ENCODE measurements at places on chromosomes 2 and 18. TPM values are rescaled to one million over a fixed set of nuclear protein-coding genes. Genes with fewer than 3 reads are reported as not detected.

- no peak for DNase-seq
These were observed 77.0 kb upstream of the CERS6 start for GRCh38 chr2:168378960-168379669.

DNA sequence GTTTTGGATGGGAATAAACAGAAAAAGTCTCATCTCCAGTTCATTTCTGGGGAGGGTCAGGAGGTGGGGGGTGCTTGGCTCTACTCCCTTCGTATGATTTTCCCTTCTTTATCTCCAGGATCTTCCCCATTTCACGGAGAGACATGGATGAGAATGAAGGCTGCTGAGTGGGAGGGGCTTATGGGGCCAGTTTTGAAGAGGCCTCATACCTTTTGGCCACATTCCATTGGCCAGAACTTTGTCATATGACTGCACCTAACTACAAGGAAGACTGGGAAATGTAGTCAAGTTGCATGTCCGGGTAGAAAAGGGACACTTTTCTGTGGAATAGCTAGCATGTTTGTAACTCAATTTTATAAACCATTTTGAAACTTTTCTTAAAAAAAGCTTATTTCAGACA lies 117.6 kb downstream of the NEDD4L start:
- DNase-seq: peak; percentile 51

- DNase-seq: no peak
These were observed 548.4 kb upstream of the FSHR start for GRCh38 chr2:49702740-49703139.

GRCh38 chr2:225226441-225226840 lies 173.1 kb upstream of the NYAP2 start:
- DNase-seq: no peak

- no peak for DNase-seq
These were observed 100.9 kb downstream of the BAZ2B start for GRCh38 chr2:159515441-159515840.

GRCh38 chr2:80007777-80008503 lies 296.6 kb downstream of the LRRTM1 start:
- no peak for DNase-seq

- no peak for DNase-seq
These were observed 36.6 kb downstream of the SFT2D3 start for GRCh38 chr2:127737892-127738291.

DNA sequence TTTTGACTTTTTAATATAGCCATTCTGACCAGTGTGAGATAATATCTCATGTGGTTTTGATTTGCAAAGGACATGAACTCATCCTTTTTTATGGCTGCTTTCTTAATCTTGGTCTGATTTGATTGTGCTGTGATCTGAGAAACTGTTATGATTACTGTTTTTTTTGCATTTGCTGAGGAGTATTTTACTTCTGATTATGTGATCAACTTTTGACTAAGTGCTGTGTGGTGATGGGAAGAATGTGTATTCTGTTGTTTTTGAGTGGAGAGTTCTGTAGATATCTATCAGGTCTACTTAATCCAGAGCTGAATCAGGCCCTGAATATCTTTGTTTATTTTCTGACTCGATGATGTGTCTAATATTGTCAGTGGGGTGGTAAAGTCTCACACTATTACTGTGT lies 16.8 kb downstream of the SP140L start:
- DNase-seq: no peak

GRCh38 chr18:75364512-75365253 lies 62.8 kb downstream of the SMIM21 start:
- DNase-seq: peak; percentile 32

DNA sequence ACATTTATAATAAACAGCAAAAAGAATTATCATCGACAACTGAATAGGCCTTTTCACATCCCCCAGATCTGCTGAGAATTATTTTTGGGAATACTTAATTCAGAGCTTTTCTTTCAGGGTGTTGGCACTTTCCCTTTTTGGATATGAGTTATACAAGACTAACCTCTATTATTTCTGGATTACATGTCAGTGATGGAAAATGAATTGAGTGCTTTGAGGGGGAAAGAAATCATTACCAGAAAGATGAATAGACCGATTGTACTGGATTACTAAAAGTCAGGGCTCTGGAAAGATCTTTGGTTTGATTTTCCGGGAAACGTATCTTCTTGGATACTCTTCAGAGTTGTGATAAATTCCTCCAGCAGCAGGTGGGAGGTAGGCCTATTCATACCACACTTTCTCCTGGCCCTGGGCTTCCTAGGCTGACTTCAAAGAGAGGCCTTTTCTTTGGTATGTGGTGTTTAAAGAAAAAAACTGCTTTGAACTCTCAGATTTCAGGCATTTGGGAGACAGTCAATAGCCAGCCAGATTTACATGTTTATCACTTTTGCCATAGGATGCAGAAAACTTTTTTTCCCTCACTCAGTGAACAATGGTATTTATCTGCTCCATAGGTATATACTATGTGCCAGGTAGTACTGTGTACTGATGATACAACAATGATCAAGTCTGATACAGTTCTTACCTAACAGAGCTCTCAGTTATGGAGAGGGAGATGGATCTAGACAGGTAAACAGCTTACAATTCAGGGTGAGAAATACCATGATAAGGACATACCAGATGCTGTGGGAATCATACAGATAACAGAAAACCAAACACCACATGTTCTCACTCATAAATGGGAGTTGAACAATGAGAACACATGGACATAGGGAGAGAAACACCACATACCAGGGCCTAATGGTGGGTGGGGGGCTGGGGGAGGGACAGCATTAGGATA lies 63.3 kb upstream of the ACTR3 start:
- DNase-seq: no peak

- no peak for DNase-seq
These were observed 488.6 kb upstream of the SMIM21 start for GRCh38 chr18:75915941-75916623.

GRCh38 chr2:140701726-140702125 lies 1429.1 kb downstream of the LRP1B start:
- no peak for DNase-seq

DNA sequence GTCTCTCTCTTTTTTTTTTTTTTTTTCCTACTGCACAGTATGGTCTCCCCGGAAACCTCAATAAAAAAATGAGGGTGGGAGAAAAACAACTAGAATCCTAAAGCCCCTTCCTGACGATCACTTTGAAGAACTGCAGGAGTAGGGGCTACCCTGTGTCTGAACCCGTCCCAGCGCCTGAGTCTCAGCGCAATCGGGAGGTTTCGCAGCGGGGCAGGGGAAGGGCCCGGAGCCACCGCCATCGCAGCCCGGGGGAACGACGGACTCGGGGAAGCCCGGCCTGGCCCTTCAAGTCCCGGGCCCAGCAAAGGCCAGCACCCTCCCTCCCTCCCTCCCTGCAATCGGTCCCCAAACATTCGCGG lies 411 bp downstream of the NARS1 start:
- no peak for DNase-seq

DNA sequence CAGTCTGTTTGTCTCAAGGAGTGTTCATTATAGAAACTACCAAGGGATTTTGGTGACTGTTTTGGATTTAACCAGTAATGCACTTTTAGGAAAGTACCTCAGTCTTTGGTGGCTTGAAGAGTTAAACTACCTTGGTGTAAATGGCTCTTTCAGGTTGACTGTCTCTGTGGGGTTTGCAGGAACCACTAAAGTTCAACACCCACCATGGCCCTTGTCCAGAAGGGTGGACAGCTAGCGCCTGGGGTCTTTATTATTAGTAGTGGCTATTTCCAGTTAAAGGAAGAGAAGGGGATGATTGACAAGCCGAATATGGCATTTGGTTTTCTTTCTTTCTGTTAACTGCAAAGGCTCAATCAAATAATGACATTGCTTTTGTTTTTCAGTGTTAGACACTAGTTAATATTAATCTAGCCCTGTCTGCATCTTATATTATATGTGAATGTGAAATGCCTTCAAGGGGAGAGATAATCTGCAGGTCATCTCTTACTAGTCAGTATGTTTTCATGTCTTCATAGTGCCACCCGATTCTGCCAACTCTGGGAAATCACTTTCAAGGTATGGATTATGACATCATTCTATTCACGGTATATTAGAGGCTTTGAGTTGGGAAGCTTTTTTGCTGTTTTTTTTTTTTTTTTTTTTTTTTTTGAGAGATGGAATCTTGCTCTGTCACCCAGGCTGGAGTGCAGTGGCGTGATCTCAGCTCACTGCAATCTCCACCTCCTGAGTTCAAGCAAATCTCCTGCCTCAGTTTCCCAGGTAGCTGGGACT lies 56.4 kb downstream of the MAP4K4 start:
- no peak for DNase-seq

DNA sequence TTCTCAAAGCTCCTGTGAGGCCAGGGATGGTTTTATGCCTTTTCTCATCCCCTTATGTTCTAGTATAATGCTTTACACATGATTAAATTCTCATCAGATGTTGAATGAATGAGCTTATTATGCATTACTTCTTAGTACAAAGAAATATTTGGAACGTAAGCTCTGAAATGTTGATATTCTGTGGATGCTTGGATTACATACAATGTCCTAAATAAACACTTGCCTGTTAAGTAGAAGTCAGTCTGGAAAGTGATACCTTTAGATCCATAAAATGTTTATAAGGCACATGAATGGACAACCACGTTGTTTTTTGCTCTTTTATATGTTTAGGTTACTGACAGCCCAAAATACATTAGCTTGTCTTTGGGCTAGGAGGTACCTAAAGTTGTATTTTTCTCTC lies 248.6 kb downstream of the NEDD4L start:
- DNase-seq: no peak

The RHOB gene
- 11.7 TPM for total RNA-seq

The MAT2A gene
- total RNA-seq: 30.6 TPM

The STAT4 gene
- 4.3 TPM for total RNA-seq

The POMC gene
- not detected for total RNA-seq

The KCNG2 gene
- not detected for total RNA-seq

The IL37 gene
- total RNA-seq: not detected

The TWIST2 gene
- 25.6 TPM for total RNA-seq

All from H4 (cell line).